ENCODE measurements at places on chromosomes 13 and 19.

GRCh38 chr13:114067381-114067885 lies 65.0 kb downstream of the RASA3 start:
- DNase-seq: peak; percentile 50

DNA sequence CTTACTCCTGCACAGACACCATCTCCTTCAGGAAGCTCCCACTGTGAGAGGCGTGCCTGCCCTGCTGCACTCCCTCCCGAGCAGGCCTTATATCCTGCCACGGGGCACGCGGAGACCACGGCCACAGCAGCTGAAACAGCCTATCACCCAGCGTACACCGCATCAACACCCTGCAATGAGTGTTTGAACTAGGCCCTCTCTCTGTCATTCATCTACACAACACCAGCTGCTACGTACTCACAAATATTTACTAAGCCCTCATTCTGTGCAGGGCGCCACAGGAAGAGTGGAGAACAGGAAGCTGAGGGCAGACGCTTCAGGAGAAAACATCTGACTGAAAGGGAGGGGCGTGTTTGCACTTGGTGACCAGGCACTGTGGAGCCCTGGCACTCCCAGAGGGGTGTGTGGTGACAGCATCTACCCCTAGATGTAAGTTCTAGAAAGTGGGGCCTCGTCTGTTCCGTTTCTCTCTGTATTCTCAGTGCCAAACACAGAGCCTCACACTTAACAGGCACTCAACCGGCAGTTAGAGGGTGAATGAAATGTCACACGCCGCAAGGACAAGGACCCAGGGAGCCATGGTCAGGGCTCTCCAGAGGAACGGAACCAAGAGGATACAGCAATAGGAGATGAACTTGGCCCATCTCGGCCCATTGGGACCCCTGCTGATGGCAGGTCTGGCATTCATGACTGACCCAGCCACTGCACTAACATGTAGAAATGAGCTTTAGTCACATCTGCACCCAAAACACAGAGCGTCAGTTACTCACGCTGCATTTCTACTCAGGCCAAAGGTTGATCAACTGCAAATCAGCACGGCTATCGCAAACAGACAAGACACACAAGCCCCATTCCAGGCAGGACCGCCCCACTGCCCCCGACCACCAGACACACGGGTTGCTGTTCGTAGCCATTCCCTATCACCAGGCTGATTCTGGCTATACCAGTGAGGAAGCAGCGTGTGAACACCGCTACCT lies 15.7 kb downstream of the RANBP3 start:
- DNase-seq: peak; percentile 47

DNA sequence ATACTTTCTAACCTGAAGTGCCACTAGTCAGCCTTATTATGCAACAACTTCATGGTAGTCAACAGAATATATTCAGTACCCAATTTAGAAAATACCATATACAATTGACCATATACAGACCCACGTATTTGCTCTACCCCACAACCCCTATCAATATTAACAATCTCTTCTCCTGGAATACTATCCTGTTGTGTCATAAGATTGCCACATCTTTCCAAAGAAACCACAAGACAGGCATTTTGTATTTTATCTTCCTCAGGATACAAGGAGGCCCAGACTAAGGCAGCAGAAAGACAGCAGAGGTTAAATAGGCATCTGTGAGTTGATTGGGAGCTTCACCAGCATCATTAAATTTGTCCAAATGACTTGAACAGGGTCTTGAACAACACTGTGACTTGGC lies 4.5 kb downstream of the SPART start:
- DNase-seq: no peak

GRCh38 chr13:88707646-88708045 lies 1036.5 kb downstream of the SLITRK5 start:
- DNase-seq: no peak

DNA sequence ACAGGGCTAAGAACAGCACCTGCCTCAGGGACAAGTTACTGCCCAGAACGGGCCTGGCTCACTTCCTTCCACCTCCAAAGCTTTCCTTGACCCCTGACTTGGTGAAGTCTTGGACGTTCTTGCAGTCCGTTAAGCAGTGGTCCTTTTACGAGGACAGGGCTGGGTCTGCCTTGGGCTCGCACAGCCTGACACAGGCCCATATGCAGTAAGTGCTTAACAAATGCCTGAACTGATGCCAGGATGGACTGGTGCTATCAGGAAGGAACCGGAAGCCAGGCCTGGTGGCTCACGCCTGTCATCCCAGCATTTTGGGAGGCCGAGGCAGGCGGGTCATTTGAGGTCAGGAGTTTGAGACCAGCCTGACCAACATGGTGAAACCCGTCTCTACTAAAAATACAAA lies 1.8 kb upstream of the PLK5 start:
- no peak for DNase-seq

- DNase-seq: peak; percentile 93
Observed at GRCh38 chr19:38929929-38930775, at the start of gene SARS2. Gene SARS2 (minus strand): TSS chr19:38930763. CDS start chr19:38930736, 27 bp downstream.

GRCh38 chr19:40663695-40664692 lies 26.5 kb downstream of the NUMBL start:
- no peak for DNase-seq

Measured in HL-60 (cell line).